ENCODE measurements at places on chromosomes 12 and 14. TPM values are rescaled to one million over a fixed set of nuclear protein-coding genes. Genes with fewer than 3 reads are reported as not detected.

DNA sequence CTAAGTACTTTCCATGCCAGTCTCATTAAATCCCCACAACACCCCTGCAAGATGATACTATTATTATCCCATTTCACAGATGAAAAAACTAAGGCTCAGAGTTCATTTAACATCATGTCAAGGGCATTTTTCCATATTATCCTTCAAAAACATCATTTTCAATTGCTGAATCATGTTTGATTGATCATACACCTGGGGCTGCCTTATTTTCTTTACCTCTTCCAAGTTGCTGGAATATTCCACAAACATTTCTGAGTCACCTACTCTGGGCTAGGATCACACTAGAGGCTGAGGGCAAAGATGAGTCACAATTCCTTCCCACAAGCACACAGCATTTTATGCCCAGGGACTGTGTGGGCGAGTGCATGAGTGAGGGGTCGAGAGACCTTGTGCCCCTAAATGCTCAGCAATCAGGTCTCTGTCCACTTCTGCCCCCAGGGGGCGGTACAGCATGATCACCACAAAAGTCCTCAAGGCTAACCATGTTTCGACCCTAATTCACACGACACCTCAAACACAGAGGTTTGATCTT is 14.1 kb upstream of the TMEM119 start:
- DNase-seq: peak; percentile 72

- no peak for DNase-seq
Measured at GRCh38 chr12:109962398-109962797, 33.8 kb downstream of the GIT2 start.

DNA sequence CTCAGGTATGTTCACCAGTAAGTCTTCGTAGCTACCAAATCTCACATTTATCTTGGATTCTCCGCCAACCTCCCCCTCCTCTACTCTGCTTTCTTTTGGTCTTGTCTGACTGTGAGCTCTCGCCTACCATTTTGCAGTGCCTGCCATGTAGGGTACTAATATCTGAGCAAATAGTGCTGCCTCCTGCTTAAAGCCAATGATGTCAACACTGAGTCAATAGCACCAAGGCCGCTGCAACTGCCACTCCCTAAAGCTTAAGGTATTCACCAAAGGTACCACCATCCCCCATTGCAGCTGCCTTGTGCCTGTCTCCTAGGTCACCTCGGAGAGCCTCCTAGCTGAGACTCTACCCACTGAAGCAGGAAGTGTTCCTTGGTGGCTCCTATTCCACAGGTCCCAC is 114.8 kb upstream of the FUT8 start:
- no peak for DNase-seq

DNA sequence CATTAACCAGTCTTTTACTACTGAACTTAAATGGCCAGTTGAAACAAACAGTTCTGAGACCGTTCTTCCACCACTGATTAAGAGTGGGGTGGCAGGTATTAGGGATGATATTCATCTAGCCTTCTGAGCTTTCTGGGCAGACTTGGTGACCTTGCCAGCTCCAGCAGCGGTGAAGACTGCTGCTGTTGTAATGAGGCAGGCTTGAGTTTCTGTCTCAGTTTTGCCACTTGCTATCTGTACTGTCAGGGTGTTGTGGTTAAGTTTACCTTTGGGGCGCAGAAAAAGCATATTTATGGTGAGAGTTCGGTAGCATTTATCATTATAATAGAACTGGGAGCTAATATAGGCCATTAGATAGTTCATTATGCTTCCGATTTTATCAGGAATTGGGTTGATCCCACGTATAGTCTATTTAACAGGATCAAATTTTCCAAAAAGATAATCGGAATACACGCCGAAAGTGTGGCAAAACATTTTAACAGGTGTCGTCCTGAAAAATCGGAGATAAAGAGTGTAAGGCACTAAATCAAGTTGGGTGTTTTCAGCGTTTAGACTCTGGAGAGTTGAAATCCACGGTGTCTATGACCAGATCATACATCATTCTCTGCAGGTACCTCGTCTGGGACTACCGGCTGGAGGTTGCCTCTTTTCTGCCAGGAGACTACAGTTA is 688 bp upstream of the NECAP1 start:
- no peak for DNase-seq

GRCh38 chr14:64502887-64503433 is 678 bp downstream of the ZBTB25 start:
- no peak for DNase-seq

The CLEC7A gene
- total RNA-seq: not detected

The LRTM2 gene
- 0.07 TPM for total RNA-seq

The PIANP gene
- not detected for total RNA-seq

The DIO3 gene
- total RNA-seq: 0.34 TPM

The LMNTD1 gene
- not detected for total RNA-seq

The ATL1 gene
- total RNA-seq: 1.4 TPM

Measured in HCT116 (cell line).